NCI-H524 (cell line): ENCODE measurements at places on chromosomes 2 and 18.

GRCh38 chr2:120376679-120377640, 31.0 kb downstream of the INHBB start:
- DNase-seq: no peak

DNA sequence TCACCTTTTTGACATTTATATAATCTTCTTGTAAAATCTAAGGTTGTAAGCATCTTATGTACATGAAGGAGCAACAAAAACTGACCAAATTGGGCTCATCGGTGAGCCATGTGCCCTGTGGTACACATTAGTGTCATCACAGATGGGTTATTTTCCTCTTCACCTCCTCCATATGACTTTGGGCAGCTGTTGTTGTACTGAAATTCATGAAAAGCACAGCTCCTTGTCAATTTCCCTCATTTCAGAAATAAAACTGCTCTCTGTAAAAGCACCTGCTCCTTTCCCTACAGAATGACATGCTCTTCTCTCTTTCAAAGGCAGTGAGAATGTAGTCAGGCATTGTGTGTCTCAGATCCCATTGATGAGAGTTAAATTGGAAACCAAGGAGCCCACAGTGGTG, 42.0 kb downstream of the DTNA start:
- DNase-seq: no peak

- peak; percentile 57 for DNase-seq
Measured at GRCh38 chr2:187003038-187003554, 154.1 kb upstream of the ZSWIM2 start.

GRCh38 chr2:201128933-201129505, 13.1 kb downstream of the CFLAR start:
- no peak for DNase-seq

DNA sequence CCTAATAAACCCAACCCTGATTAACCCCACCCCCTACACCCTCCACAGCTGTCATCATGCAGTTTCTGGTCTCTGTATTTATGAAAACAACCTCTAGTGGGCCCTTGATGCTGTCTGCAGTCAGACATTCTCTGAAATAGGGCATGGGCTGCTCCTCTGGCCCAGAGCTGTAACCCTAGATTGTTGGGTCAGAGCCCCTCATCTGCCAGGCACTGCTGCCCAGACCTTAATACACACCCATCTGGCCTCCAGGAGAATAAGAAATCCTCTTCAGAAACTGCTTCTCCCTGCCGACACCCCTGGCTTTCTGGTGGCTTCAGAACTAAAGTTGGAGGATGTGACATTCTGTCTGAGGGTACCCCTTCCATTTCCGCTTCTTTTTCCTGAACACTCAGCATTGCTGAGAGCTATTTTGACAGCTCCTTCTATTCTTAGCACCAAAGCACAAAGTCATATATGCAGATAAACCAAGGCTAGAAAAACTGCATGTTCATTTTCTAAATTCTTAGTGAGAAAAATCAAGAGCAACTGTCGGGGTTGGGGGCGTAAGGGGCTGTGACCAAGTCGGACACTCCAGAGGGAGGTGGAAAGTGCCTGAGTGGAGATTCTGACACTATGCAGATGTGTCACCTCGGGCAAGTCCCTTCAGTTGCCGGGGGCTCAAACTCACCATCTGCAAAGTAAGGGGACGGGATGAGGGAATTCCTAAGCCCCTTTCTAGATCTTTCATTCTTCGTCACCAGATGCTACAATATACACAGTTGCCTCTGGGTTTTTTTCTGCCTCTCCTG, 28.7 kb downstream of the SRSF7 start:
- DNase-seq: peak; percentile 88

- no peak for DNase-seq
Measured at GRCh38 chr2:8577573-8577972, 104.3 kb upstream of the ID2 start.

GRCh38 chr2:239351687-239352086, 49.1 kb downstream of the HDAC4 start:
- DNase-seq: no peak

GRCh38 chr2:5315512-5315911, 376.7 kb upstream of the SOX11 start:
- DNase-seq: peak; percentile 99

DNA sequence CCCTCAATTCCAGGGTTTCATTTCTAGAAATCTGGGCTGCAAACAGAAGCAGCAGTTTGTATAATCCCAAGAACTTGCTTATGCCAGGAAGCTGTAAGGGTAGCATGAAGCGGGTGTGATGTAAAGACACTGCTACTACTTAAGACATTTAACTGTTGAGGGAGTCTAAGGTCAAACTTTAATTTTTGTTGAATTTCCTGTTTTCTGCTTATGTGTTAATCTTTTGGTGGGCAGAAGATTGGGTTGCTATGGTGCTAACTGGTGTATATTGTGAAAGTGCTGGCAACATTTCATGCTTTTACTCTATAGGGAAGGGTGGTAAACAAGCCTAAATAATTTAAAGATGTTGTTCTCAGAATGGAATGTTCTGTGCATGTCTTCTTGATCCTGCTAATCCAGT, 2.7 kb downstream of the NCOA1 start:
- no peak for DNase-seq

- no peak for DNase-seq
Measured at GRCh38 chr18:22551536-22552151, 133.9 kb upstream of the CTAGE1 start.

- peak; percentile 9 for DNase-seq
Measured at GRCh38 chr2:51344886-51345285, 313.0 kb upstream of the NRXN1 start.

- no peak for DNase-seq
Measured at GRCh38 chr2:68188831-68189230, 31.1 kb downstream of the PNO1 start.

DNA sequence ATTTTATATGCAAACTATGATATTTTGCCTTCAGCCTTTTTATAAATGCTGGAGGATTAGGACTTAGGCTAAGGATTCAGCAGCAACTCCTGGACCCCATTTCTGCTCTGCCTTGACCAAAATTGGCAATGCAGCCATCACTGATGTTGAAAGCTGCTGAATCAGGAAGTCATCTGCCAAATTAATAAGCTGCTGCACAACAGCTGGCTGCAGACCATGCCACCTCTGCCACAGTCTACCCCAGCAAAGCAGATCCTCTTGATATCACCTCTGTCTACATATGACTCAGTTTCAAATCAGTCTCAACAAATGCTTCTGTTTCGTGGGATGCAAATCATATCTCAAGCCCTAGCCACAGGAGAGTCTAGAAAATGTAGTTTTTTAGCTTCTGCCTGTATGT, 7.1 kb upstream of the SOS1 start:
- DNase-seq: no peak

DNA sequence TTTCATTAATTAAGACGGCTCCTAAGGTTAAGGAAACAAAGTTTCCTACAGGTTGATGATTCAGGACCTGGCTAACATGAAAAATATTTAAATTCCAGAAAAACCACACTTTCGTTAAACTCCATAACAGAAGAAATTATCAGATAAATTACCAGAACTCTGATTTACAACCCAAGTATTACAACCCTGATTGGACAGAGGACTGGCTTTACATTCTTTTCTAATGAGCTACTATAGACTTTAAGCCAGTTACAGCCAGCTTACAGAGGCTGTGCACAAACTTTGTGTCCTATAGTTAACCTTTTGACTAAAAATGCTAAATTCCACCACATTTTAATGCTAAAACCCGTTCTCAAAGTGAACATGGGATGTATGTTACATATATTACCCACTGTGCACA, 458.6 kb downstream of the KCNJ3 start:
- no peak for DNase-seq

DNA sequence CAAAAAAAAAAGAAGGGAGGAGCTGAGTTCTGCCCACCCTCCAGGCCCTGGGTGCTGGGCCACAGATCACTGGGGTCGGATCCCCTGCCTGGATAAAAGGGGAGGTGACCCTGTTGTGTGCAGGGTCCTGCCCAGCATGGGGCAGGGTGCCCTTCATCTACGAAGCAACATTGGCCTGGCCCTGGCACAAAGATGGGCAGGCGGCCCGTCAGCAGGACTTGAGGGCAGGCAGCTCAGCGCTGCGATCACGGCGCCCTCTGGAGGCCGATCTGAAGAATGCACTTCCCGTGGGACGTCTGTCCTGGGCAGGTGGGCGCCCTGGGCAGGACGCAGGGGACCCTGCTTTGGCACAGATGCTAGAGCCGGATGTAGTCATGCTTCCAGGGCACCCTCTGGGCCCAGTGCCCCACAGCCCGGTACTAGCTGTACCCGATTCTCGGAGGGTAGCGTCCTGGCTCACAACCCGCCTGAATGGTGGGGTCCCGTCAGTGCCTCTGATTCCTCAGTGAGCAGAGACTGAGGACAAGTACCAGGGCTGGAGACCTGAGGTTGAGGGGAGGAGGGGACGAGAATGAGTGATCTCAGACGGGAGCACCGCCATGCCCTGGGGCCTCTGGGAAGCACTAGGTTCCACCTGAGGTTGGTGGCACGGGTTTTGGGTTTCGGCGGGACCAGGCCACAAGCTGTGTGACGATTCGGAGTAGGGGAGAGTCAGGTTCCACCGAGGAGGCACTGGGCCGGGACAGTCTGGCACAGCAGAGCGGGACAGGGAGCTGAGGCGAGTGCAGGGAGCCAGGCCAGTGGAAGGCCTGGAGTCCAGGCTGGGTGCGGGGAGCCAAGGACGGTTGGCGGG, 18.0 kb downstream of the ARID5A start:
- no peak for DNase-seq

DNA sequence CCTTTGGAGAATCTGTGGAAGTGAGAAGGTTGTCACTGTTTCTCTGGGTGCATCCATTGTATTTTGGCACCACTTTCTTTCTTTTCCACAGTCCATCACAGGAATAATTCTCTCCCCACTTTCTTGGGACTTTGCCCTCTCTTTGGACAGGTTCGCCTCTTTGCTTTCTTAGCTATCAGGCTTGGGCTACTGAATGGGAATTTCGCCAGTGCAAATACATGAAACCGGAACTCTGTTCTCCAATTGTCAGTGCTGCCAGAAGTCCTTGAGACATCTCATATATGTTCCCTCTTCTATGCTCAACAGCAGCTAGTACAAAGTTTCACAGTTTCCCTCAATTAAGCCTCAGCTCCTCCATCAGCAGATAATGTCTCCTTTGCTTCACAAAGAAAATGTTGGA, 76.2 kb downstream of the NABP1 start:
- no peak for DNase-seq

- DNase-seq: peak; percentile 80
Measured at GRCh38 chr2:121596221-121597080, 52.8 kb downstream of the CLASP1 start.

GRCh38 chr2:27314709-27315108, 6.5 kb upstream of the UCN start:
- no peak for DNase-seq

GRCh38 chr2:240922245-240922981, 16.3 kb downstream of the CROCC2 start:
- DNase-seq: no peak

- DNase-seq: no peak
Measured at GRCh38 chr2:129293326-129293725, 686.1 kb upstream of the RAB6C start.

GRCh38 chr2:235501673-235502031, 7.8 kb downstream of the AGAP1 start:
- DNase-seq: peak; percentile 98

DNA sequence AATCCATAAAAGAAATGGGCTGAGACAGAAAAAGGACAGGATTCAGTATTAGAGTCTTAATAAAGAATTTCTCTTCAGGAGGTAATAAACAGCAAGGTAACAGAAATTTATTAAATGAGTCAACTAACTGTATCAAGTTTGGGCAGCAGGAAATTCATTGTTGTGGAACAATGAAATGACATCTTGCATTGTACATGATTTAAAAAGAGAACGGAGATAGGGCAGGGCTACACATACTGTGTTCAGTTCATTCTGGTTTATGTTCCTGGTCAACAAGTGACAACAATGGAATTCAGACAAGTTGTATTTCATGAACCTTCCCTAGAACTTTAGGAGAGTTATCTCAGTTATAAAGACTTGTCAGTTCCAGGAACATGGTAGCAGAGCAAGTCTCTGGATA, 961.3 kb downstream of the SOCS6 start:
- no peak for DNase-seq

- no peak for DNase-seq
Measured at GRCh38 chr2:50987616-50988313, 44.2 kb downstream of the NRXN1 start.

DNA sequence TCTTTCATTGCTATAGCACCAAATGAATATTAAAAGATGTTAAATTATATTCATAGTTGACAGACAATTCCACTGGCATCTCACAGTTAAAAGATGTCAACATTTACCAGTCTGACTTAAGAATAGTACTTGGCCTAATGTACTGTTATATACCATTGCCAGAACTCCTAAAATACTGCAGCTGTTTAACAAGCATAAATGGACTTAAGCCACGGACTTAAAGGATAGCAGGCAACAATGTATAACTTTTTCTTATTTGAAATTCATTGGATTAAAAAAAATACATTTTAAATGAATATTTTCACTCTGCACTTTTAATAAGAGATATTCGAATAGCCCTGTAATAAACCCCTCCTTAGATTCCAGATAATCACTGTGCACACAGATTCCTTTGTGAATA, 3.8 kb downstream of the TCF4 start:
- DNase-seq: no peak

GRCh38 chr18:39450958-39451357, 1885.4 kb upstream of the CELF4 start:
- no peak for DNase-seq

DNA sequence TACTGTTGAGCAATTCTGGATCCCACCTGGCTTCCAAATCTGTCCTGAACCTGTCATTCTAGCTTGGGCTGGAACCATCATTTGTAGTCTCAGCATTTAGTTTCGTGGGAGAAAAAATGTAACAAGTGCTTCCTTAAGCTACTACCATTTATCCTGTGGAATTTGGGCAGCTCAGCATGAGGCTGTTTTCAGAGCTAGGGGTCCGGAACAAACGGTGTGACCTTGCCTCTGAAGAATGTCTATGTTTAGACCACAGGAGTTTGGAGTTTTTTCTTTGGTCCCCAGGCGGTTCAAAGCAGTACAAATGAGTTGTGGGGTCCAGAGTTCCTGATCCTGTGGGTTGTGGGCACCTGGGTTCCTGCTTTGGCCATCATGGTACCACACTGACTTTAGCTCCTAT, 59.1 kb upstream of the TMEM178A start:
- DNase-seq: no peak

DNA sequence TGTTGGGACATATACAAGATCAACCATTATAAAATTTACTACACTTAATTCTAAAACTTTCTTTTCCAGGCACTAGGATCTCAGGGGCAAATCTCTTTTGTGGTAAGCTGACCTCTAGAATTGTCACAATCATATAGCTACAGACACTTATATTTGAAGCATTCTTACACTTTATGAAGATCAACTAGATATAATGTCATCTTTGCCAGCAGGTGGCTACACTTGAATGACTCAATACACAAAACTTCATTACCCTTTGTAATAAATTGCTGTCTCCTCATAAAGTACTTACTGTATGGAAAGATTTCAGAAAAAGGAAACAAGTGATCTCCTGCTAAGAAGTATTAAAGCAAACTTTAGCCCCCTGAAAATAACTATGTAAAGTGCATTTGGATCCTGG, 77.8 kb downstream of the RDH14 start:
- no peak for DNase-seq
